Stimulated activated CD8-positive, alpha-beta memory T cell treated with anti-CD3 and anti-CD28 coated beads, Interleukin-7, amount 100 ng/mL, for 48 hours (primary cell): ENCODE measurements at places on chromosomes 6 and 20.

GRCh38 chr6:3410385-3411360, 46.2 kb downstream of the SLC22A23 start:
- no peak for DNase-seq

GRCh38 chr6:33709605-33710295, 1.8 kb downstream of the UQCC2 start:
- no peak for DNase-seq

GRCh38 chr6:147895272-147895671, 386.8 kb downstream of the SAMD5 start:
- DNase-seq, result no peak

GRCh38 chr20:37245216-37246150, 16.1 kb downstream of the GHRH start:
- no peak for DNase-seq

GRCh38 chr6:31794866-31795615, 511 bp downstream of the VARS1 start:
- DNase-seq, result no peak

DNA sequence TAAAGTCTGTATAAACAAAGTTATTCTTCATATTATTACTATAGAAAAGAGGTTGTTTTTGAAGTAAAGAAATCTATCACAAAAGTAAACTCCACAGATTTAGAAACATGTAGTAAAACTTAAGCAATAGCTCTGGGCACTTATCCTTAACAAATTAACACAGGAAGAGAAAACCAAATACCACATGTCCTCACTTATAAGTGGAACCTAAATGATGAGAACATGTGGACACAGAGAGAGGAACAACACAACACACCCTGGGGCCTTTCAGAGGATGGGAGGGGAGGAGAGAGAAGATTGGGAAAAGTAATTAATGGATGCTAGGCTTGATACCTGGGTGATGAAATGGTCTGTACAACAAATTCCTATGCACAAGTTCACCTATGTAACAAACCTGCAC, 57.2 kb downstream of the C6orf58 start:
- no peak for DNase-seq

DNA sequence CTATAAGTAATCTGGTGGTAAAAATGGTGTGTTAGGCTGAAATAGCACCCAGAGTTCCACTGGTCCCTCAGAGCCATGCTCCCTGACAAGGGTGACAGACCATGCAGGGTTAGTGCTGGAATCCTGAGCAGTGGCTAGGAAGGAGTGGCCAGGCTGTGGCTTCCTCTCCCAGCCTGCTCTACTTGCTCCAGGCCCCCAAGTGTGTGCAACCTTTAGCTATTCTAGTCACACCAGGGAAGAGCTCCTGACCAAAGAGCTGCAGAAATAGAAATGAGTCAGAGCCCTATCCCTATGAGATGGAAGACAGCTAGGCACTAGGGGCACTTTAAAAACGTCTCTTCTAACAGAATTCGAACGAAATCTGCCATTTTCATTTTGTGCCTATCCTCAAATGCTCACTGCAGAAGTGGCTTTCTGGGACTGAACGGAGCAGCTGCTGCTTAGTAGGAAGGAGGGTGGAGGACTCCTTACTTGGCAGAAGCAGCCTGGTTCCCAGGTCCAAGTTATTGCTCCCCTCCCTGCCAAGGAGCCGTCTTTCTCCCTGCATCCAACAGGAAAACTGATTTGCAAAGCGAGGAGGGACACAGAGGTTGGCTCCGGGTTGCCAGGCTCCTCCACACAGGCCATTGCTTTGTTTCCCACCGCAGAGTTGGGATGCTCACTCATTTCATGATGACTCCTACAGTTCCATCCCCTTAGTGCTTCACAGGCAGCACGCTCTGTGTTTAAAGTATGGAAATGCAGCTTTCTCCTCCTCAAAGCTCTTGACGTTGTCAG, 754.5 kb downstream of the C6orf118 start:
- DNase-seq, result no peak

GRCh38 chr6:8829796-8830195, 394.5 kb upstream of the SLC35B3 start:
- no peak for DNase-seq

DNA sequence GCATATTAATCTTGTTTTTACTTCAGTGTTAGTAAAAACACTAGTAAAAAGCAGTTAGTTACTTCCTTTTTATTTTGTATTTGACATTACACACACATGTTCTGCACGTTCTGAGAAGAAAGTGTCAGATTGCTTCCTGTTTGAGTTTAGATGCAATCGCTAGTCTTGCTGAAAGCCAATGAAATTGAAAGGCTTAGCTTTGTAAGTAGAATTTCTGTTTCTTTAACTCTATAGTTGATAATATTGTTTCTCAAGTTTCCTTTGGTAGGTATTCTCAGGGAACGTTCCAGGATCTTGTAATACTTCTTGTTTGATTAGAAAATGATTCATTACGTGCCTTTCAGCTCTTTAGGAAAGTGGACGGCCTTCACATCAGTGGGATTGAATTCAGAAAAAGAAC, 55.0 kb downstream of the CDKAL1 start:
- DNase-seq, result no peak

DNA sequence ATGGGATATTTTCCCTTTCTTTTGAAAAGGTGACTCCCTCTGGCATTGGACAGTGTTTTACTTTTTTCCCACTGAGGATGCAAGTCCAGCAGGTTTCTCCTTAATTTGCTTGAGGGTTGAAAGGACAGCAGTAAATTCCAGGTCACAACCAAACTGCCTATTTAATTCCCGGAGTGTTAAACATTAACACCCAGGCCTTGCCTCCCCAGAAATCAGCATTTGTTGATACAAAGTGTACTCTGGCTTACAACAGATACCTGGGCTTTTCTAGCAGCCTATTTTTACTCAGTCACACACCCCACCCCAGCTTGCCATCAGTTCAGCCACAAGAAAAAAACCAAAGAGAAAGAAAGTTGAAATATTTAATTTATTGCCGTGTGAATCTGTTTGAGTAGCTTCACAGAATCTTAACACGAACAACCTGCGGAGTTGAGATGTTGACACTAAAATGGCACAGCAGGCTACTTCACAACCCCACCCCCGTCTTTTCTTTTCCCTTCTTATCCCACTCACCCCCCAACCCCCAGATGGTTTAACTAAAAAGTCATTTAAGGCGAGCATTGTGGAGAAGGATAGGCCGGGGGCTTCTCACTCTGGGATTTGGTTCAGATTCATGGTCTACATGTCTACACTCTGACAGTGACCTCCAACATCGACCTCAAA, 45.7 kb downstream of the MYLIP start:
- no peak for DNase-seq

DNA sequence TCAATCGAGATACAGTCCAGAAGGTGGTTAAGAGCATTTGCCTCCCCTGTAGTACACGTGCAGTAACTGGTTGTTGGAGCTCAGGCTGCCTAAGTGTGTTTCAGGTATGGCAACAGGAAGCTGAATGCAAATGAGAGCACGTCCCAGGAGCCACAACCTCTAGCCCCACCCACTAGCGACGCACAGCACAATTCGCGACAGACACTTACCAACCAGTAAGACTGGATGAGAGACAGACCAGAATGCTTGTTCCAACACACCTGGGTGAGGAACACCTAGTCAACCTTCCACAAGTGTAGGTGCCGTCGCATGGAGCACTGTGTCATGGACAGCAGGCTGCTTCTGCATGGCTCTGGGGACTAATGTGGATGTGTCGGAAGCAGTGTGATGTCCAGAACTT, 7.2 kb upstream of the SERPINB1 start:
- peak; percentile 61 for DNase-seq

DNA sequence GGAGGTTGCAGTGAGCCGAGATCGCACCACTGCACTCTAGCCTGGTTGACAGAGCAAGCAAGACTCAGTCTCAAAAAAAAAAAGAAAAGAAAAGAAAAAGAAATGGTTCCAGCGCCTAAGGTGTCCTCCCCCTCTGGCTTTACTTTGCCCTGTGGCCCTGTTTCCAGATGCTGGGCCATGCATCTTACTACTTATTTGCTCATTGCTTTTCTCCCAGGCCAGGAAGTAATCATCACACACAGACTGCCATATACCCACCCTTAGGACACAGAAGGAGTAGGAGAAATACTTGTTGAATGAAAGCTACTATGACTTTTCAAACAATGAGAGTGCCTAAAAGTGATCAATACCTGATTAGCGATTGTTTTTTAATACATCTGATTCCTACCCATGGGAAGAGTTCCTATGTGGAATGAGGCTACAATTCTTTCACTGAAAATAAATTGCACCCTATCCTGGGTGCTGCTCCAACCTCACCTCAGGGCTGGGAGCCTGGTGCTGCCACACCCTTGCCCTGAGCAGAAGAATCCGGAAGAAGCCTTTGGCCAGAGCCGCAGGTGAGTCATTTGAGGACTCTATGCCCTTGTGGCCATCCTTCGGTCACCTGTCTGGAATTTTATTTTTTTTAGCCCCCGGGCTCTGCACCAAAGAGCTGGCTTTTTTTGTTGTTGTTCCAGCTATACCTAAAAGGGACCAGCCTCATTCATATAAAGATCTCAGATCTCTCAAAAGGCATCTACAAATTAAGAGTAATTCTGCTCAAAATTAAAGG, 22.7 kb upstream of the TFAP2C start:
- DNase-seq, result no peak

- no peak for DNase-seq
Observed at GRCh38 chr6:42532038-42532669, 31.7 kb upstream of the UBR2 start.

DNA sequence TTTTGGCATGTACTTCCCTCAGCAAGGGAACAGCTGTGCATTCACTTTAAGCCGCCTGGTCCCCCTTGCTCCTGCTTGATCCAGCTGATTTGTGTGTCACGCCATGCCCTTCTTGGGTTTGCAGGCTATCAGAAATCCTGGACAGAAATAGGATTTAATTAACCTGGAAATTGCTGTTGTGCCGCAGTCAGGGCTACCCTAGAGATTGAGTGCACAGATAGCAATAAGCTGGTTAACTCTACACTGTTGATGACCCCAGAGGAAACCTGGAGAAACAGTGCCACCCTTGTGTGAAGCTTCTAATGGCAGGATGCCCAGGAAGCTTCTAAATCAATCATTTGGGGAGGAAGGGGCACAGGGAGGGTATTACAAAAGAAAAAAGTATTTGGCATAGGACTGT, 199.0 kb downstream of the JARID2 start:
- no peak for DNase-seq

DNA sequence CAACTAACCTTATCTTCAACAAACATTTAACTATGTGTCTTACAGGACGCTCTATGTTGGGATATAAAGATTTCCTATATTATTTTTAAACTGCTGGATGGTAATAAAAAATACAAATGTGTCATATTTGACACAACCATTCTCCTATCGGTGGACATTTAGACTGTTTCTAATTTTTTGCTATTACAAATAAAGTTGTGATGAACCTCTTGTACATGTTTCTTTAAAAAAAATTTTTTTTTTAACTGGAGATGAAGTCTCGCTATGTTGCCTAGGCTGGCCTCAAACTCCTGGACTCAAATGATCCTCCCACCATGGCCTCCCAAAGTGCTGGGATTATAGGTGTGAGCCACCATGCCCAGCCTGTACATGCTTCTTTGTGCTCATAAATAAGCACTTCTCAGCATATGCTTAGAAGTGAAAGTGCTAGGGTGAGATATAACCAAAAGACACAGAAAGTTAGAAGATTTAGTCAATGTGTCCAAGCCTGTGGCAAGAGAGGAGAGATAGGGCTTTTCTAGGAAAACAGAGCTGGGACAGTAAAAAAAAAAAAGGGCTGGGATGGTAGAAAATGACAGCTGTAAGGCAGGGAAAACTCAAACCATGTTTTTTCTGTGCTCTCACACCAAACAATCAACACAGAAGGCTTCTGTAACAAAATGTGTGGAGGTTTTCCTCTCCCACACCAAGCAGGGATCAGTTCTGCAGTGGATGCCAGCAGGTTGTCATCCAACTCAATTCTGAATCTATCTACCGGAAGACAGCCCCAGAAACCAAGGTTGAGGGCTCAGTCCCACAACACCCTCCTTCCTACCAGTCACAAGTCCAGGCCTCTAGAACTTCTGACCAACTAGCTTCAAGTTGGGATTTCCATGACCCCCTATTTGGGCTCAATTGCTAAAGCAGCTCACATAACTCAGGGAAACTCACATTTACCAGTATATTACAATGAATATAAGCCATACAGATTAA, 70.0 kb upstream of the SMIM29 start:
- no peak for DNase-seq

DNA sequence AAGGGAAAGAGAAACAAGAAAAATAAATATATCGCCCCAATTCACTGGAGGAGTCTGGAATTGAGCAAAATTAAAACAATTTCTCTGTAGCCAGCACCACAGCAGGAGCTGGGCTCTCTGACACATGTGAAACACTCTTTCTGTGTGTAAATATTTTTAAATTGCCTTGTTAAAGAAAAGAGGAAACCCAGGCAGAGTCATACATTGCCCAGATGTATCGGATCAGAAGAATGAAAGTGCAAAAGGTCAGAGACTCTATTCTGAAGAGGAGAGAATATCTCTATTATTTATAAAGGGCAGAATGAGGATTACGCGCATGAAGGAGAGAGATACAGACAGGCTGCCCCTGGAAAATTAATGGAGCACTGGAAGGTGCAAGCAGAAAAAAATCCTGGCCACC, 127.0 kb upstream of the MAN1A1 start:
- no peak for DNase-seq

GRCh38 chr6:163620101-163620500, 205.6 kb downstream of the QKI start:
- DNase-seq, result no peak

DNA sequence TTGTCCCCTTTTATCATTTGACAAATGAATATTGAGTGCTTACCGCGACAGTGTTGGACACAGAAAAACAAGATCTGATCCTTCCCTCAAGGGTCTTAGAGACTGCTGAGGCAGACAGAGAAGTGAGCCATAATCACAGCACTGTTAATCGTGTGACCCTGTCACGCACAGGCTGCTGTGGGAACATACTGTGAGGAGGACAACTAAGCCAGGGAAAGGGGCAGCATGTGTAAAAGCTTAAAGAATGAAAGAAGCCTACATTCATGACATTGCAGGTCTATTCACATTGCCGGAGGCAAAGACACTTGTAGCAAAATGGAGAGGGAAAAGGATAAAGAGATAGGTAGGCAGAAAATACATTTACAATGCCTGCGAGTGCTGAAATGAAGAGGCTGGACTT, 32.7 kb downstream of the TRDN start:
- no peak for DNase-seq

DNA sequence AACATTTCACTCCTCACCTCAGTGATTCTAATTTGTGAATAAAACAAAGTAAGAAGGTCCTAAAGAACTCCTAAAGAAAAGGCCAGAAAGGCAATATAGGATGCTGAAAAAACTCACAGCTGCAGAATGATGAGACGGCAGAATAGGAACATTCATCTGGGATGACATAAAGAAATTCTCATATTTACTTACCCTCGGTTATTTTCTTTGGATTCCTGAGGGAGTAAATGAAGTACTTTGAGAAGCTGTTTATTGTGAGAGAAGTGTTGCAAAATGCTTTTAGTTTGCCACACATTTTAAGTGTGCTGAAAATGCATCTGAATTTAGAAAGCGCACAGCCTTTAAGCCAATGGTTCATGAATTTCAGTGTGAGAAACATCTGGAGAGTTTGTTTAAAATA, 35.7 kb upstream of the RBL1 start:
- no peak for DNase-seq

DNA sequence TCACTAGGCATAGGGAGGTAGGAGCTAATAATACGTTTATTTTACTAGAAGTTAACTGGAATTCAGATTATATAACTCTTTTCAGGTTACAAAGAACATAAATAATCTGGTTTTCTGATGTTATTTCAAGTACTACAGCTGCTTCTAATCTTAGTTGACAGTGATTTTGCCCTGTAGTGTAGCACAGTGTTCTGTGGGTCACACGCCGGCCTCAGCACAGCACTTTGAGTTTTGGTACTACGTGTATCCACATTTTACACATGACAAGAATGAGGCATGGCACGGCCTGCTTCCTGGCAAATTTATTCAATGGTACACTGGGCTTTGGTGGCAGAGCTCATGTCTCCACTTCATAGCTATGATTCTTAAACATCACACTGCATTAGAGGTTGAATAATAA, 1.1 kb downstream of the HFE start:
- DNase-seq, result no peak
